ENCODE measurements at places on chromosomes 5 and 9.

DNA sequence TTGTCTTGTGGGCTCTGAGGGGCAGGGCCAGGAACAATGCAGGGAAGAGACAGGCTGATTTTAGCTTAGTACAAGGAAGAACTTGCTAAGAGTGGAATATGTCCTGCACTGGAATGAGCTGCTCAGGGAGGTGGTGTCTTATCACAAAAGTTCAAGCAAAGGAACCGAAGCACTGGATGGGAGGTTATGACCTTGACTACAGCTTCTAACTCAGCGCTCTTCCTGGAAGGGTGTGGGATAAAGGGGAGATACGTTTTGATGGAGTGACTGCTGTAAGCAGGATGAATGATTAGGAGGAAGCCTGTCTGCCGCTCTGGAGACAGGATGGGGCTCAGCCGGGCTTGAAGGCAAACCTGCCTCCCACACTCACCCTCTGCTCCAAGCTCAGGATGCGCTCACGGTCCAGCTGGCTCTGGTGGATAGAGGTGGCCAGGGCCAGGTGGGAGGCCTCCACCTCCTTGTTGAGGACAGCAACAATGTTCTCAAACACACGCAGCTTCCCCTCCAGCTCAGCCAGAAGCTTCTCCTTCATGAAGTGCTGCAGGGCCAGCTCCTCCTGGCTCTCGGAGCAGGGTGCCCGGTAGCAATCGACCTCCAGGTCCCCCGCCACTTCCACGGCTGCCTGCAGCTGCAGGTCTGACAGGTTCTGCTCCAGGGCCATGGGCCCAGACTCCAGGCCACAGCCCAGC, 13.5 kb downstream of the TRAF1 start:
- DNase-seq: no peak

DNA sequence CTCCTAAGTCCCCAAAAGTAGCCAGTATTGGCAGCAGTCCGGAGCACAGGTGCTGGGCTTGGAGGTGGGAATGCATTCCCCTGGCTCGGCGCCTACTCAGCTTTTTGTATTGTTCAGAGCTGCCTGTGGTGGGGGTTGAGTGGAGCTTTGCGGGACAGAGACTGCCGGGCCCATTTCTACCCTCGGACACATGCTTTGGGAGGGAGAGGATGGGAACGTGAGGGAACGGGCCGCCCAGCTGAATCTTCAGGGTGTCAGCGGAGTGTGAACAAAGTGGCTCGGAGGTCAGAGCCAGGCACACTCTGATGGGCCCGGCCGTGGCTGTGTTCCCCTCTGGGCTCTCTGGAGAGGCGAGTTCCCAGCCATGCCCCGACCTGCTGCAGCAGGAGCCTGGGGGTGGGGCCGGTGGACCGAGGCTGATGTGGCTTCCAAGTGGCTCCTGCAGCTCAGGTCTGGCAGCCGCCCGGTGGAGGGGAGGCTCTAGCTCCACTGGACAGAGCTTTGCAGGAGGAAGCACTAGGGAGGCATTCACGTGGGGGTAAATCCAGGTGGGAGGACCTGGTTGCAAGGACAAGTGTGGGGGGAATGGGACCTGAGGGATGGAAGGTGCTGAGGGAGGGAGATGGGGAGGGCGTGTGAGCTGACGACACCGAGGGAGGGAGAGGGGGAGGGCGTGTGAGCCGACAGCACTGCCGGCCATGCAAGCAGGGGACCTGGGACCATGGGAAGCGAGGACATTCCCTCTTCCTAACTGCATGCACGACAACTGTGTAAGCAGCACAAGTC, 31.1 kb upstream of the SLC6A3 start:
- no peak for DNase-seq

- DNase-seq: no peak
These were observed 43.8 kb upstream of the DAB2IP start for GRCh38 chr9:121607434-121608167.

- peak; percentile 41 for DNase-seq
These were observed at the start of gene ARHGEF28 for GRCh38 chr5:73625944-73626811. TSS of gene ARHGEF28 (plus strand) at chr5:73626196. CDS start at chr5:73684852, 58,656 bp downstream.

DNA sequence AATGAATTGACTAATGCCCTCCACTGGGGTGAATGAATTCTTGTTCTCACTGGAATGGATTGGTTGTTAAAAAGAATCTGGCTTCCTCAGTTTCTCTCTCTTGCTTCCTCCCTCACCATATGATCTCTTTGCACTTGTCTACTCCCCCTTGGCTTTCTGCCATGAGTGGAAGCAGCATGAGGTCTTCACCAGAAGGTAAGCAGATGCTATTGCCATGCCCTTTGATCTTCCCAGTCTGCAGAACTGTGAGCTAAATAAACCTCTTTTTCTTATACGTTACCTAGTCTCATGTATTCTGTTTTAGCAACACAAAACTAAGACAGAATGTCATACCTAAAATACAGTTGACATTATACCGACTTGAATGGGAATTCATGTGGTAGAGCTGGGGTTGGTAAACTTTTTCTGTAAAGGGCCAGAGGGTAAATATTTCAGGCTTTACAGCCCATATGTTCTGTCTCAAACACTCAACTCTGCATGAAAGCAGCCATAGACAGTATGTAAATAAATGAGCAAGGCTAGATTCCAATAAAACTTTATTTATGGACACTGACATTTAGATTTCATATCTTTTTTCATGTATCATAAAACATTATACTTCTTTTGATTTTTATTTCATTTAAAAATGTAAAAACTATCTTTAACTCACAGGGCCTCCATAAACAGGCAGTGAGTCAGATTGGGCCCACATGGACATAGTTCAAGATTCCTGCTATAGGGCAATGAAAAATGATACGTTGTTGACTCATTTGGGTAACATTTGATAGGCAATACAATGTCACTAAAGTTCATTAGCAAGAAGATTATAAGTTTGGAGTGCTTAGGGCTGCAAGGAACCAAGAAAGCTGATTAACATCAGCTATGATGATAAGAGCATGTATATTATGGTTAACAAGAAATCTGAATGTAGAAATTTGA, 79.4 kb upstream of the TLE4 start:
- DNase-seq: no peak

DNA sequence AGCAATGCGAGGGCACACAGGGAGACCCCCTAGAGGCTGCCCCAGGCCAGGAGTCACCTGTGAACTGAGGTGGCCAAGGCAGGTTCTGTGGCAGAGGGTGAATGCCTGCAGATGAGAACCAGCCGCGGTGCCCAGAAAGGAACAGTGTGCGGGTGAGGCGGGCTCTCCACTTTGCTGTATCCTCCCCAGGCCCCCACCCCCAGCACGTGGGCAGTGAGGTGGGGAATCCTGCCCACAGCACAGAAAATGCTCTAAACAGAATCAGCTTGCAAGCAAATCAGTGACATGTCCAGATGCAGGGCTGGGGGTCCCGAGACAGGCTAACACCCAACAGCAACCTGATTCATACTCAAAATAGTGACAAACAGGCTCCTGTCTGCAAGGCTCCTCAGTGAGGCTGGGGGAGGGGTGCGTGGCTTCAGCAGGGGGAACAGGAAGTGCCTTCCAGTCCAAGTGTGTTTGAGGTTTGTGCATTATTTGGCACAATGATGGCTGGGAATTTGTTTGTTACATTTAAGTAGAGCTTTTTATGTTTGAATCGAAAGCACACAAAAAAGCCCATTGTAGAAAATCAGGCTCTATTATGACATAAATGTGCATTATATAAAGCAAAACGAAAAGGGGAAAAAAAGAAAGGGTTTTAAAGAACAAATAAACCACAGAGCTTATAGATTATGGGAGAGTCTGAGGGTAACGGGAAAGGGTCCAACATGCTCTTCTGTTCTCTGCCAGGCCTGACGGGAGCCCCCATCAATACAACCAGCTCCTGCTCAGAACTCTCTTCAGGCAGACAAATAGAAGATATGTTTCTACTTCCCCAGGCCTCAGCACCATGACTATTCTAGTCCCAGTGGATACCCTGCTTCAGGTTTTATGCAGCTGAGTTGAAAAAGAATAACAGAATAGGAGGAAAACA, 201.3 kb downstream of the HSD17B3 start:
- DNase-seq: no peak

DNA sequence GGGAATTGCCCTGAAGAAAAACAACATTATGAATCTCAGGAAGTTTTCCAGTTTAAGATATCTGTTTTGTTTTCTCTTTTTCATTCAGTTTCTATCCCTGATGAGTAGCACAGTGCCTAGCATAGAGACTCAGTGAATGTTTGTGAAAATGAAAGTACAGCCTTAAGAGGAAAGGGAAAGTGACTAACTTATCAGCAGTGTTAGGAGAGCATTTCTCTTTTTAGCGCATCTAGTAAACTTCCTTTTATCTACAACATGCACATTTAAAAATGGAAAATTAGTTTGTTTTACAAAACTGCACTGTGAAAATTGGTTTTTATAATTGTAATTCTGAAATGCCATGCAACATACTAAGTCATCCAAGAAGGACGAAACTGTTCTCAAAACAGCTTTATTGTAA, 110.8 kb downstream of the SMARCA2 start:
- DNase-seq: peak; percentile 13

GRCh38 chr9:91896513-91897121, 53.4 kb downstream of the ROR2 start:
- DNase-seq: no peak

Measured in GM12891 (cell line).